ENCODE measurements at places on chromosomes 13 and 19. TPM values are rescaled to one million over a fixed set of nuclear protein-coding genes. Genes with fewer than 3 reads are reported as not detected.

DNA sequence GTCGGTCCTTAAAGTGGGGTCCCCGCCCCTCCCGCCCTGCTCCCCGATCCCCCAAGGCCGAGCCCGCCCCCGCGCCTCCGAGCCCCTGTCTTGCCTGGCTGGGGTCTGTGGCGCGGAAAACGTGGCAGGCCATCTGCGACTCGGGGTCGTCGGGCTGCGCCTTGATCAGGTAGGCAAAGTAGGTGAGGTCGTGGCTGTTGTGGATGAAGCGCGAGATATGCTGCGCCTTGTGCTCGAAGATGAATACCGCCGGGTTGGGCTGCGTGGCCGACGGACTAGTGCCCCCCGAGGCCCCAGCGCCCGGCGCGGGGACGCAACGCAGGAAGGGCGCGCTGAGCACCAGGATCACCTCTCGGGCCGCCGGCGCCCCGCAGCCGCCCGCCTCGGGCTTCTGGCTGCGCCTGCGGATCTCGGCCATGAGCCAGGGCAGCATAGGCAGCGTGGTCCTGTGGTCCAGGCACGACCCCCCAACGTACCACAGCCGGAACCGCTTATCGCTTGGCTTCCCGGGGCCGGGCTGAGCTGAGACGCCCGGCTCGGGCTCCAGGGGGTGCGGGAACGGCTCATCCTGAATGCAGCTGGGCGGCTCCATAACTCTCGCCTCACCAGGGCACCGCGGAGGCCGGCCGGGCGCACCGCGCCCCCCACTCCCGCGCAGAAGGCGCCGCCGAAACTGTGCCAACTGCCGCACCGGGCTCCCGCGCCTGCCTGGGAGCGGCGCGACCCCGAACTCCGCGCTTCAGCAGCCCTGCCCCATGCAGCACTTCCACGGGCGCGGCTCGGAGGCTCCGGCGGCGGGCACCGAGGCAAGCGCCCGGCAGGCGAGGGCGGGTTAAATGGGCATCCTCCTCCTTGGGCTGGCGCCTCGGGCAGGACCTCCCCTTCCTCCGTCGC lies 546 bp downstream of the TBC1D4 start:
- peak; percentile 29 for DNase-seq

DNA sequence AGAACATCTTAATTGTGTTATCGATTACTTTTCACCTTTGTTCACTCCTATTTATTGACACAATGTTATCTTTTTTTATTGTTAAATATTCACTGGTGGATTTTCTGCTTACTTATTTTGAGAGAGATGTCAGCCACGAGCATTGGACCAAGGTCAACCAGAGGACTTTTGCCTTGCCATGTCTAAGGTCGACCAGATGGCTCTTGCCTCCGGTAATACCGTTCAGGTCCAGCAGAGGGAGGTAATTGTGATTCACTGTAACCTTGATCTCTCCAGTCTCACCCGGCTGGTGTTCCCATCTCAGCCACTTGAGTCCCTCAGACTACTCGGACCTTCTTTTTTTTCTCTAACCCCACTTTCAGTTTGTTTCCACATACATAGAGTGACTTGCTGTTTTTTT lies 1438.1 kb downstream of the UQCRFS1 start:
- DNase-seq, result peak; percentile 74

DNA sequence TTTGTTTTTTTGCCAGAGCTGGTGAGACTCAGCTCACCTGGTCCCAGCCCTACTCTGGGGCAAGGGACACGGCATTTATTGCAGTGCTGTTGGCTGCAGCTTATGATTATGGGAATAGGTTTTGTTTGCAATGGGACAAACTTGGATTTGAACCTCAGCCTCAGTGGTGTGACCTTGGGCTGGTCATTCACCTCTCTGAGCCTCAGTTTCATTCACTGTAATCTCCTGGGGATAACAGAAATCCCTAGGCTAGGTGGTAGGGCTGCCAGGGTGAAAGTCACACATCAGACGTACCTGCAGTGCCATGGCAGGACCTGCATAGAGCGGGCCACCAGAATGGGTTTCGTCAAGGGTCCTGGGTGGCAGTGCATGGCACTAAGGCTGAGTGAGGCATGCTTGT lies 73.7 kb upstream of the MEDAG start:
- DNase-seq, result no peak

DNA sequence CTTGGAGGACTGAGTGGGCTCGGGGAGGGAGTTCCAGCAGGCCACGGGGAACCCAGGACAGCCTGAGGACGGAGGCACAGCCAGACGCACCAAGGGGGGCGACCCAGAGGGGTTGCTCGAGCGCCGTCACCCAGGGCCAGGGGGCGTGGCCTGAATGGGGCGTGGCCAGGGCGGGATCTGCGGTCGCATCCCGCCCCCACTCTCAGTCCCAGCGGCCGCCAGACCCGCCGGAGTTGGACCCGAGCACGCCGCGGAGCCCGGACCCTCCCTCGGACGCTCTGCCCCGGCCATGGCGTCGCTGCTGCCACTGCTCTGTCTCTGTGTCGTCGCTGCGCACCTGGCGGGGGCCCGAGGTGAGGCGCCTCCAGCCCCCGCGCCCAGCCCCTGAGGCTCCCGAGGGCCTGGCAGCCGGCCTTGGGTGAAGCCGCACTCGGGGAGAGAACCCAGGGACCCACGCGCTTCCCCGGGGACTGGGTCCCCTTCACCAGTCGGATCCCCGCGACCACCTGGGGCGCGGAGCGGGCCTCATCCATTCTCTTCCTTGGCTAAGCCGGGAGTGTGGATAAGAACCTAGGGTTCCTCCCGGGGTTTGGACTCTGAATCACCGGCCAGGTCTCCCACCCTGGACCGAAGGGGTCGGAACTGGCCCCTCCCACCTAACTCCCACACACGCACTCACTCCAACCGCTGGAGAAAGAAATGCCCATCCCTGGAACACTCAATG lies at the start of gene CILP2:
TSS of gene CILP2 (plus strand) at position 205 of the 724 bp plus-strand sequence. CDS start at position 290, 85 bp downstream.
- DNase-seq, result no peak

The PSG11 gene
- not detected for total RNA-seq

The ARHGAP33 gene
- total RNA-seq, result 13.0 TPM
